Activated CD4-positive, alpha-beta memory T cell treated with anti-CD3 and anti-CD28 coated beads for 36 hours (primary cell): ENCODE measurements at places on chromosomes 13 and 19.

- DNase-seq, result no peak
Observed at GRCh38 chr19:43316591-43317319, 36.7 kb upstream of the CD177 start.

- no peak for DNase-seq
Observed at GRCh38 chr19:13763265-13763664, 1.1 kb upstream of the MRI1 start.

DNA sequence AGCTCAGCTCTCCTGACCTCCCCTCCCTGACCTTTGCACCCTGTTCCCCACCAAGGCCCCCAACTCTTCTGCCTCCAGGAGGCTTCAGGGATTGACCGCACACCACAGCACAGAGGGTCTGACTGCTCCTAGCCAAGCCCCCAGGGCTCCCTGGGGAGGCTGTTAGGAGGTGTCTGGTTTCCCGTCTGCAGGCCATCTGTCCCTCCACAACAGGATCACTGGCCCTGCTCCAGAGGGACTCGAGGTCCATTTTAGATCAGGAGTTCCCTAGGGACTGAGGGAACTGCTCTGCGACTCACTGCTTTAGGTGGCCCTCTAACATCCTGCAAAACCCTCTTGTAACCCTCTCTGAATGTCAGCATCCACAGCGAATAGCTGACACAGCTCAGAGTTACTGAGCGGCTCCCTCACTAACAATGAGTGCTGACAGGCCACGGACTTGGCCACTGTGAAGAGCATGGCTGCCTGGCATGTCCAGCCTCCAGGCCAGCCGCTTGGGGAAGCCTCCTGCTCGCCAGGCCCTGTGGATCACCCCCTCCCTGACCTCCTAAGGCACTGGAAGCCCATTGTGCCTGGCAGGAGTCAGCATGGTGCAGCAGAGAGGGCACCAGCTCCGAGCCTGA is 17.7 kb downstream of the GRIK5 start:
- DNase-seq, result no peak

DNA sequence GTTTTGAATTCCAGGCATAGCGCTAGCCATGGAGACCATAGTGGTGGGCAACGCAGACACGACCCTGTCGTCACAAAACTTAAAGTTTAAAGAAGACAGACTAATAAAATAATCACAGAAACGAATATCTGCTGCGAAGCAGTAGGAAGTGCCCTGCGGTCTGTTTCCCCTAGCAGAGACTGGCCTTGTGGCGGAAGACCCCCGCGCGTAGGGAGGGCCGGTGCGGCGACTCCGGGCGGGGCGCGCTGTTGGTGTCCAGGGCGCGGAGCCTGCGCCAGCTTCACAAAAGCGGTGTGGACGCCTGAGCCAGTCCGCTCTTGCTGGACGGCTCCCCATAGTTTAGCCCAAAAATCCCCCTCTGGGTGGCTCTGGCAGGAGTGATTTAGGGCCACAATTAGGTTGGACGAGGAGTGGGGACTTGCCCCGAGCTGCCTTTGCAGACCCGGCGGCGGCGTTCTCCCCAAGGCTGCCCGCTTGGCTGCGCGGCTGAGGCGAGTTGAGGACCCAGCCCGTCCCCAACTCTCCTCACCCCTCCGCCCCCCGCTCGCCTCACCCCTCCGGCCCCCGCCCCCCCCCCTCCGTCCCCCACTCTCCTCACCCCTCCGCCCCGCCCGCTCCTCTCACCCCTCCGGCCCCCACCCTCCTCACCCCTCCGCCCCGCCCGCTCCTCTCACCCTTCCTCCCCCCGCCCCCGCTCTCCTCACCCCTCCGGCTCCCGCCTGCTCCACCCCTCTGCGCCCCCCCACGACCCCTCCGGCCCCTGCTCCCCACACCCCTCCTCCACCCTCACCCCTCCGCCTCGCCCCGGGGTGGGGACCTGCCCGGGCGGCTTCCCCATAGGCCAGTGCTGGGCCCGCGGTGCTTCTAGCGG is 14.2 kb upstream of the LATS2 start:
- peak; percentile 32 for DNase-seq

GRCh38 chr19:40392894-40393517 is 3.0 kb upstream of the HIPK4 start:
- DNase-seq, result no peak

GRCh38 chr19:28940751-28941500 is 272.0 kb downstream of the UQCRFS1 start:
- no peak for DNase-seq

DNA sequence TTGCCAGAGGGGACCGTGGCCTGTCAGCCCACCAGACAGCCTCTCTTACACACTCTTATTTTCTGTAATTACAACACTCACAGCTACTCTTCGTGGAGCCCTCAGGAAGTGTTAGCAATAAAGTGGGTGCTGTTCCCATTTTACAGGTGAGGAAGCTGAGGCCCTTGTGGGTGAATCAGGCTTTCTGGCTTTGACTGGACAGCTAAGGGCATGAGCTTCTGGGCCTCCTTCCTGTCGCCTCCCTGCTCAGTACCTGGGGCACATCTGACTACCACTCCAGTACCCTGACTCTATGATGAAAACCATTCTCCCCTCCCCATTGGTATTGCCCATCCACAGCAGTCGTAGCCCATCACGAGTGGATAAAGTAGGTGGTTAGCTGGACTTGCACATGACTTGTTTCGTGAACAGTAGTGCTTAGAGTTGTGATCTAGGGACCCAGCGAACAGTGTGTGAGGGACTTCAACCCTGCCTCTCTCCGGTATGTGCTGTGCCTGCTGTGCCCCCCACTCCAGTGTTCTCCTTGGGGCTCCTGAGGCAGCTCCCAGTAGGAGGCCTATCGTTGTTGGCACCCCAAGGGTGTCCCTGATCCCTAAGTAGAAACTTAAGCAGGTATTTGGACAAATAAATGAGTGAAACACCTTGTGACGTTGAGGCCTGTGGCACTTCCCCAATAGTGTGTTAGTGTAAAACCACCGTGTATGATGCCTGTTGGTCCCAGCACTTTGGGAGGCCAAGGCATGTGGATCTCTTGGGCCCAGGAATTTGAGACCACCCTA is 38.6 kb downstream of the GATAD2A start:
- DNase-seq, result peak; percentile 56
